ENCODE measurements at places on chromosomes 3 and 15. TPM values are rescaled to one million over a fixed set of nuclear protein-coding genes. Genes with fewer than 3 reads are reported as not detected.
A peak's percentile ranks its signal among the peaks of the same experiment; 100 is the strongest.

GRCh38 chr3:141557961-141558706 is 71.3 kb downstream of the RASA2 start:
- DNase-seq = no peak

- DNase-seq = no peak
These were observed 12.7 kb downstream of the CNTN3 start for GRCh38 chr3:74601793-74602192.

DNA sequence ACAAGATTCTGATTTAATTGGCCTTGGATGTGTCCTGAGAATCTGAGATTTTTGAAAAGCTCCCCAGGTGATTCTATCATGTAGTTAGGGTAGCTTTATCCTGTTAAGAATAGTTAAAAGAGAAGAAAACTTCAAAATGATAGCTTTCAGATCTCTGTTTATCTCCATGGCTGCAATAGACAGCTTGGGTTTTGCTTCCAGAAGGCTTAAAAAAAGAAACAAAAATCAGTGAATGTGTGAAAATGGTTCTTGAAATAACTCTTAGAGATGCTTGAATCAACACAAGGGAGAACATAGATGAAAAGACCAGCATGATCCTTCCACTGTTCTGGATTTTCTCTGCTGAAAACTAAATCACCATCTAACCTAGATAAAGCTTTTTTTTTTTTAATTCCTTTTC is 60.8 kb upstream of the TMC3 start:
- DNase-seq = no peak

The GRK7 gene
- total RNA-seq = 0.04 TPM

DNA sequence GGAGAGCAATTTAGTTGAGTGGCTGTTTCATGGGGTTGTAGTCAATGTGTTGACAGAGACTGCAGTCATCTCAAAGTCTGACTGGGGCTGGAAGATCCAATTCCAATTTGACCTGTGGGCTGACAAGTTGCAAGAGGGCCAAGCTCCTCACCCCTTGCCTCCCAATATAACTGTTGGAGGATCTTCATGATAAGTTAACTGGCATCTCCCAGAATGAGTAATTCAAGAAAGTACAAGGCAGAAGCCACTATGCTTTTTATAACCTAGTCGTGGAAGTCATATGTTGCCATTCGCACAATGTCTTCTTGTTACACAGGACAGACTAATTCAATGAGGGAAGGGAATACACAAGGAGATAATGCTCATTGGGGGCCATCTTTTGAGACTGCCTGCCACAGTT is 29.1 kb downstream of the GPR15 start:
- DNase-seq = no peak

- DNase-seq = no peak
These were observed 1120.1 kb downstream of the ROBO1 start for GRCh38 chr3:78647726-78648125.

The FBLN2 gene
- 30.9 TPM for total RNA-seq

- no peak for DNase-seq
These were observed 13.0 kb upstream of the FBLN2 start for GRCh38 chr3:13535905-13536304.

DNA sequence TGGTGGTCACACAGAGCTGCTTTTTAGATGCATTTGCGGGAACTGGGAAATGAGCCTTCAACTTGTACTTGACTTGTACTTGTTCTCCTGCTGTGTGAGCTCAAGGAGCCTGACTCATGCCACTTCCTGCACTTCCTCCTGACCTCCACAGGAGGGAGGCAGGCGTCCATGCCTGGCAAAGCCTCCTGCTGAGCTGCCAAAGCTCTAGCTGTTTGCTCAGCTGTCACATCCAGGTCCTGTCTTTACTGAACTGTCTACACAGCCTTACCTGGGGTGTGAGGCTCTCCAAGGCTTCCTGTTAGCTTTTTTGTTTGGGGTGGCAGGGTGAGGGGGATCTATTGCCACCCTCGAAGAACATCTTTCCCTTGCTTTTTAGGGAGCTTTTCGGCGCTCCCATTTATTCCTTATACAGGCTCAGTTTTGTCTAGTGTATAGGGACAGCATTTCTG is 6.4 kb downstream of the THPO start:
- peak; percentile 90 for DNase-seq

The EFHB gene
- total RNA-seq = 0.22 TPM

Measured in H7 (cell line).